ENCODE measurements at places on chromosomes 2 and 18.

- DNase-seq: peak; percentile 21
Observed at GRCh38 chr2:28751956-28752630, 463 bp downstream of the PPP1CB start.

DNA sequence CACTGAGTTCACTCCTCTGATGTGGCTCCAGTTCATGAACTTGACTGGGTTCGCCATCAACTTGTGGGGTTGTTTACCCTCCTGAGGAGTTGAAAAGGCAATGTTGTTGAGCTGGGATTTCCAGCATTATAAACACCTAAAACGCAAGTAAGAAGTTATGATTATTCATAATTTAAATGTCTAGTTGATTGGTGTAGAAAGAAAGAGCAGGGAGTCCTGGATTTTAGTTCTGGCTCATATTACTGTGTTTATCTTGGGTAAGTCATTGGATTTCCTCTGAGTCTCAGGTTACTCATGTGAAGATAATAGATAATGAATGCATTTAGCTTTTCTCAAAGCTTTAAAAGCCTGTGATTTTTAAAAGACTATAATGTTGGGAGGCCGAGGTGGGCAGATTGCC lies 438.0 kb upstream of the CDH20 start:
- no peak for DNase-seq

DNA sequence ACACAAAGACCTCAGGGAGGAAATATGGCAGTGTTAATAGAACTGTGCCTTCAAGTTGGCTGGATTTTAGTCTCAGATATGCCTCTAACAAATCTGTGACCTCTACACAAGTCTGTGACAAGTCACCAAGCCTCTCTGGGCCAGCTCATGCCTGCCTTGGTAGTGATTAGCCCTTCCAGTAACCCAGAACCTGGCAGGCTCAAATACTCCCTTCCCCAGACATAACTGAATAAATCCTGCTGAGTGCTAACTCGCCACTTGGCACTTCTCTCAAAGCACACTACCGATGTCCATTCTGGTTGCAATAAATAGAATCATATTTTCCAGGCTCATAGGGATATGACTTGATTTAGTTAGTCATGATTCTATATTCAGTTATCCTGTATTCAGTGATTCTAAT lies 15.3 kb upstream of the THSD7B start:
- no peak for DNase-seq

DNA sequence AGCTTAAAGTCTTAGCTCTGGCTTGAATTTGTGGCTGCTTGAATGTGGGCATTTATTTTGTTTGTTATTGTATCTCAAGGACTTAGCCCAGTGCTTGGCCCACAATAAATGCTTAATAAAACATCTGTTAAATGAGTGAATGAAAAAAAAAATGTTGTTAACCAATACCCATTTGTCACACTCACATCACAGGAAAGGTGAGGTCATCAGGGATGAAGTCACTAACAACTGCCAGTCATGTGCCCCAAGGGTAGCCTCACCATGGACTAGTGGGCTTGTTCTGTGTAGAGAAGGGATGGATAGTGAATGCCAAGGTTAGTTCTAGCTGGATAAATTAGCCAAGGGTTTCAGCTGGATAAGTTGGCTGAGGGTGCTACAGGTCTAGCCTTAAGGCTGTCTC lies 3.0 kb downstream of the NRBP1 start:
- DNase-seq: no peak

DNA sequence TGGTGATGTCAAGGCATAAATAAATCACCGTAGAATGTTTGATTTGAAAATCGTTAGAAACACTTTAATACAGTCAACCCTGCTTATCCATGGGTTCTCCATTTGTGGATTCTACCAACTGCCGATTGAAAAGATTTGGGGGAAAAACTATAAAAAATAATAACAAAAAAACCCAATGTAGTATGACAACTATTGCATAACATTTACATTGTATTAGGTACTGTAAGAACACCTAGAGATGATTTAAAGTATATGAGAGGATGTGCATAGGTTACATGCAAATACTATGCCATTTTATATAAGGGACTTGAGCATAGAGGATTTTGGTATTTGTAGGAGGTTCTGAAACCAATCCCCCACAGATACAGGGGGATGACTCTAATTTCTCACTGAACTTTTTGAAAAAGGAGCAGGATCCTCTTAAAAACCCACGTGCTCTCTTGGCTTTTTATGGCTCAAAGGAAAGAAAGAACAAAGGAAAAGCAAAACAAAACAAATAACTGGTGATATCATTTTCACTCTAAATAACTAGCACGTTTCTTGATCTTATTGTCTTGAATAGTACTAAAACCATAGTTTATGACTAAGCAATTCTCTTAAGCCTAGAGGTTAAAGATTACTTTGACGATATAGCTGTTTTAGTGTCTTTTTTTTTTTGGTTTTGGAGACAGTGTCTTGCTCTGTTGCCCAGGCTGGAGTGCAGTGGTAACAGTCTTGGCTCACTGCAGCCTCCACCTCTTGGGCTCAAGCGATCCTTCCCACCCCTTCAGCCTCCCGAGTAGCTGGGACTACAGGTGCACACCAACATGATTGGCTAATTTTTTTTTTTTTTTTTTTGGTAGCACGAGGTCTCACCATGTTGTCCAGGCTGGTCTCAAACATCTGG lies 17.0 kb downstream of the GMCL1 start:
- DNase-seq: no peak

DNA sequence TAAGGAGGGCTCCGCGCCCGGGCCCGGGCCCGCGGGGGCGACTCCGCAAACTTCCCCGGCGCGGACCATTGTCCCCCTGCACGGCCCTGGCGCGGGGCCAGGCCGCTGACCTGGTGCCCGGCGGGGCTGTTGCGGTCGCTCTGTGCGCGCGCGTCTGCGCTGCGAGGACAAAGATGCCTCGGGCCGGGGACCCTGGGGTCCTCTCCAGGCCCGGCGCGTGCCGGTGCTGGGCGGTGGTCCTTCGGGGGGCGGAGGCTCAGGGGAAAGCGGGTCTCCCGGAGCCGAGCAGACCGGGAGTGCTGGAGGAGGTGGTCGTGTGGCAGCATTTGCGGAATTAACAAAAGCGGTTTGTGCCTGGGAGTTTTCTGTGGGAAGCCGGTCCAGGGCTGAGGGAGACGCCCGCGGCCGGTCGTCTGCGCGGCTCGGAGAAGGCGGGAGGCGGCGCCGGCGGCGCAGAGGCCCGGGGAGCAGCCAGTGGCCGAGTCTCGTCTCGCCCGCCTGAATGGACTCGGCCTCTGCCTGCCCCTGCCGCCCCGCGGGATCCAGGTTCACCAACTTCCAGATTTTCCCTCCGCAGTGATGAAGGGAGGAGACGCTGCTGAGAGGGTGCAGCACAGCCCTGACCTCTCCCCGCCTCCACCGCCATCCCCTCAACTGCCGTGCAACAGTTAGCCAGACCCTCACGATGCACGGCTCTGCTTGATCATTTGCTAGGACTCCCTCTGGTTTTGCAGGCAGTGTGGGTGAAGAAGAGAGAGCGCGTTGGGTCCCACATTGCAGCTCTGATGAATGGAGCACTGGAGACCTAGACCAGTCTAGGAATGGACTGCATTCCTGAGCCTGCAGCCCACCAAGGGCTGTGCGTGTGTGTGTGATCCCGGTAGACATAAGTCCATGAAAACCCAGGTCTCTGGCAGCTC lies 705 bp downstream of the EFR3B start:
- DNase-seq: peak; percentile 12

DNA sequence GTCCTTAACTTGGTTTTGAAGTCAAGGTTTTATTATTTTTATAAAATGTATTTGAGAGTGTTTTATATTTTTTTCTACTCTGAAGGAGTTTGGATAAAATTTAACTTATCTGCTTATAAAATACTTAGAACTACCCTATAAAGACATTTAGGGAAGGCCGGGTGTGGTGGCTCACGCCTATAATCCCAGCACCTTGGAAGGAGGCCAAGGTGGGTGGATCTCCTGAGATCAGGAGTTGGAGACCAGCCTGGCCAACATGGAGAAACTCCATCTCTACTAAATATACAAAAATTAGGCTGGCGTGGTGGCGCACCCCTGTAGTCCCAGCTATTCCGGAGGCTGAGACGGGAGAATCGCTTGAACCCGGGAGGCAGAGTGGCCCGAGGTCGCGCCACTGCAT lies 486.4 kb downstream of the DSC3 start:
- DNase-seq: no peak

GRCh38 chr2:196987649-196988364 lies 61.3 kb upstream of the PGAP1 start:
- DNase-seq: no peak

DNA sequence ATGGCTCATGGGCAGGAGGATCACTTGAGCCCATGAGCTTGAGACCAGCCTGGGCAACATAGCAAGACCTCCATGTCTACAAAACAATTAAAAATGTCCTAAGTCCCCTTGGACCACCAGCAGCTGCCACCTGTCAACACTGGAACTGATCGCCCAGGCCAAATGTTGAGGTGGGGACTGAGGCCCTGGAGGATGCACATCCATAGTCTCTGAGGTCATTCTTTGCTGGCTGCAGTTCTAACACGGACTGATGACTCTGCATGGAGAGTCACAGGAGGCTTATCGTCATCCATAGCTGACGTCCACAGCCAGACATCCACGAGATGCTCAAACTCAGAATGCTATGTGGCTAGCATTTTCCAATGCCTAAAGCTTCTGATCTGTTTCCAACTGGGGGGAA lies 151.3 kb downstream of the BCL2 start:
- no peak for DNase-seq

DNA sequence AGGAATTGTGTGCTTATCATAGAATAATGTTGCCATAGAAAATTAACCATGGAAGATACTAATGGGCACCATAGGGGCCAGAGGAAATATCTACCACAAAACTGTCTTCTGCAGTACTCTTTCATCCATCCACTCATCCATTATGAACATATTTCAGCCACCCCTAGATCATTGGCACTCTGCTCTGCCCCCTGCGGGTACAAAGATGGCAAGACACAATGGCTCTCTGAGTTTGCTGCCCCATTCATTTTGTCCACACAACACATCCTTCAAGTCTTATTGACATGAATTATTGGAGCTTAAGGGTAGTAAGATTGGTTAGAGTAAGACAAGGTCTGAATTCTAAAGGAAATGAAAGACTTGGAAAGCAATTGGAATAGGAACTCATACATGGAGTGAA lies 1224.7 kb upstream of the CELF4 start:
- no peak for DNase-seq

- DNase-seq: no peak
Observed at GRCh38 chr18:59274533-59274928, 1.3 kb upstream of the RAX start.

- DNase-seq: no peak
Observed at GRCh38 chr2:167198576-167198975, 310.3 kb downstream of the XIRP2 start.

- DNase-seq: no peak
Observed at GRCh38 chr18:14974576-14974975, 226.6 kb downstream of the ANKRD30B start.

GRCh38 chr2:15271276-15271675 lies 289.9 kb downstream of the NBAS start:
- no peak for DNase-seq
